ENCODE measurements at places on chromosomes 13 and 19.

DNA sequence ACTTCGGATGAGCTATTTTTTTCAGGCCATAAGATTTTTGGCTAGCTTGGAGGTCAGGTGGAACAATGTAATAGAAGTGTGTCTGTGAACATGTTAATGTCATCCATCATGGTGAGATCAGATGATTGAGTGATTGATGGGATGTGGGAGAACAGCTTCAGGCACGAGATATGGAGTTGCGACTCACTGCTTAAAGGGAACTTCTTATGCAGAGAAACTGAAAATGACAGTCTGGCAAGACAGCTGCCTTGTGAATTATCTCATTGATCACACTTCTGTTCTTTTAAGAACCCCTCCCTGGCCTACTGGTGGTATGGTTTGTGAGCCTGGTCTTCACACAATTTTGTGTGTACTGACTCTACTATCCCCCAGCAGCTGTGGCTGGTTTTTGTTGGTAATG, 96.0 kb downstream of the OLFM4 start:
- no peak for DNase-seq

- DNase-seq = no peak
Measured at GRCh38 chr13:102587916-102588315, 8.9 kb upstream of the TPP2 start.

DNA sequence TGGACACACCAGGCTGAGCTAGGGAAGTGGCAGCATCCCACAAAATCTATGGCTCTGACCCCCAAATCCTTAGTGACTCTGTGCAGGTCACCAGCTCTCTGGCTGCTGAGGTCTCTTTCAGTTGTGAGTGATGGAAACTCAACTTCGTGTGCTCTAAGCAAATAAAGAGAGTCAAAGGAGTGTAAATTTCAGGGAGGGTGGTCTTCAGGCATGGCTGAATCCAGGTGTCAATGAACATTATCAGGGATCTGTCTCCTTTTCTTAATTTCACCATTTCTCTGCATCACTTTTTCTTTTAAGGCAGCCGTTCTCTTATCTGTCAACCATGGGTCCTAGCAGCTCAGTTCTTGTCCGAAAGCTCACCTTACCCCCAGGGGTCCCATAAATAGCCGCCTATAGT, 6.2 kb downstream of the CYP4F12 start:
- DNase-seq = no peak

DNA sequence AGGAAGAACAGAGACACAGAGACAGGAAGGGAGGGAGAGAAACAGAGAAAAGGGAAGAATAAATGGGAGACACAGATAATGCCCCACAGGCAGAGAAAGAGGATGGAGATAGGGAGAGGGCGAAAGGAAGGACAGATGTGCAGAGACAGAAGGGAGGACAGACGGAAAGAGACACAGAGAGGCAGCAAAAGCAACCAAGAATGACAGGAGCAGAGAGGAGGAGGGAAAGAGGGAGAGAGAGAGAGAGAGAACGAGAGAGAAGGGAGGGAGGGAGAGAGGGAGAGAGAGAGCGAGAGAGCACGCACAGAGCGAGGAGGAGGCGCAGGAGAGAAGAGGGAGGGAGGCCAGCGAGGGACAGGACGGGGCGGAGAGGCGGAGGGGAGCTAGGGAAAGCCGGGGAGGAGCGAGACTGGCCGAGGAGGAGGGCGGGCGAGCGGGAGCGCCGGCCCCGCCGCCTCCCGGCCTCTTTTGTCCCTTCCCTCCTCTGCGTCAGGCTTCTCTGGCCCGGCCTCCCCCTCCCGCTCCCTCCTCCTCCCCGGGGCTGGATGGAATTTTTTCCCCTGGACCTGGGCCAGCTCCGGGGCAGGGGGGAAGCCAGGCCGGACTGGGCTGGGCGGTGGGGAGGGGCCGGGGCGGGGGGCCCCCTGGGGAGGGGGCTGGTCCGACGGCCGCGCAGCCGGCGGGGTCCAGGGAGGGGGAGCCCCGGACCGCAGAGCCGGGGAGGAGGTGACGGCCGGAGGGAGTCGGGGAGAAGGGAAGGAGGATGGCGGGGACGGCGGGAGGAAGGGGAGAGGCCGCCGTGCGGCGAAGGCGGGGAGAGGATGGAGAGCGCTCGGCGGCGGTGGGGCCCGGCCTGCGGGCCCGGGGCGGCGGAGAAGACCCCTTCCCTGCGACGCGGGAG, 4.2 kb upstream of the SPACA6 start:
- DNase-seq = peak; percentile 97

DNA sequence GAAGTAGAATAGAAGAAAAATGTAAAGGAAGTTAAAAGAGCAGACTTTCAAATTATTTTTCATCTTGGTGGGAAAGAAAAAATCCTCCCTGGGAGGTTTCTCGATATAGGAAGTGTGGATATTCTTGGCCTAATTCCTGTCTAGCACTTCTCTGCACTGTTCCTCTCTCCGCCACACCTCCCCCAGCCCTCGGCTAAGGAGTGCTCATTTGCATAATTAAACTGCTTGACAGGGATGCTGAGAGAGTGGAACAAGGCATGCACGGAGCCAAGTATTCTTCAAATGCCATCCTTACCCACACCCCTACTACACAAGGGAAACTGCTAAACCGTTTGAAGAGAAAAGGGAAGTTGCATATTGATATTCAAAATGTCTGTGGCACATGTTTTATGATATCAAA, 511.0 kb upstream of the HTR2A start:
- no peak for DNase-seq

GRCh38 chr13:25214491-25215252, 42.6 kb upstream of the AMER2 start:
- no peak for DNase-seq

DNA sequence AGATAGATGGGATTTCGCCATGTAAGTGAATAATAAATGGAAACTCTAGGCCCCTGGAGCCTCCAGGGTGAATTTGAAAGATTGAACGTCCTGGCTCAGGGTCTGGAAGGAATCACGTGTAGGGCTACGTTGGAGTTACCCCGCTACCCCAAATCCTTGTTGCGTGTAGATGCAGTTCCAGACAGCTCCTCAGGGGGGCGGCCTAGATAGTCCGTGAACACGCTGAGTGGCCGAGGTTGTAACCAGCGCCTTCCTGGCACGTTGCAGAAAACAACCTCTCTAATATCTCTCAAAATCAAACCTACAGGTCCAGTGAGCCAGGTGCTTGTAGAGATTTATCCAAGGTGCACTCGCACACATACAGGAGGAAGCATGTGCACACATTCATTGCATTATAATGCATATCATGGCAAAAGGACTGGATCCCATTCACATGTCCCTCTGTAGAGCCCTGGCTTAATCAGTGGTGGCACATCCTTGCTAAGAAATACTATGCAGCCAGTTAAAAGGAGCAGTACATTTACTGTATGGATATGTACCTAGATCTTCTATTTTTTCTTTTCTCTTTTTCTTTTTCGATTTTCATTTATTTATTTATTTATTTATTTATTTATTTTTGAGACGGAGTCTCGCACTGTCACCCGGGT, 2.5 kb upstream of the KEAP1 start:
- peak; percentile 82 for DNase-seq

DNA sequence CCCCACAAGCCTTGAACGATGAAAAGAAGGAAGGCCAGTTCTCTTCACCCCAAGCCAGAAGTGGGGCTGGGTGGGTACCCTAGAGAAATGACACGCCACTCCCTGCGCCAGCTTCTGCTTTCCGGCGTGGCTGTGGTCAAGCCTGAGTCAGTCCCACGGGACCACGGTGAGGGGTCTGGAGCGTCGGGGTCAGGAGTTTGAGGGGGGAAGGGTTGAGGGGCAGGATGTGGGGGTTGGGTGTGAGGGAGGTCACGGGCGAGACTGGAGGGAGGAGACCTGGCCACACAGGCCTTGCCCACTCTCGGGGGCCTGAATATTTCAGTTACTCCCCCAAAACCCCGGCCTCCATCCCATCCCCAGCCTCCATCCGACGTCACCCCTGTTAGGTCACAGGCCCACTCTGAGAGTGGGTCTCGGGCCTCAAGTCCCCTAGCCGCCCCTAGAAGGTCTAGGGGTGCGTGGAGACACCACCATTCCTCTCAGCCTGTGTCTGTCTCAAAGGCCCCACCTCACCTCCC, 500 bp upstream of the IFI30 start:
- DNase-seq = no peak

DNA sequence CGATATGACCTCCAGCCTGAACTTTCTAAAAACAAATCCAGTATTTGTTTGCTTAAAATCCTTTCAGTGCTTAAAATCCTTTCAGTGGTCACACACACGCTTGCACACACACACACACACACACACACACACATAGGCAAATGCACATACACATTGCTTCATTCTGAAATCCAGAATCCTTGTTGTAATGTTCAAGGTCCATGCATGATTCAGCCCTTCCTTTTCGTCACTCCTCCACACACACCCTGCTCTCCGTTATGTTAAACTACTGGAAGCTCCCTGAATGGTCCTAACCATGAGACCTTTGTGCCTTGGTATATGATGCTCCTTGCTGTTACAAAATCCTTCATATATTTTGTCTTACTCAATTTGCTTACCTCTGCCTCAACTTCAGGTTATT, 44.9 kb downstream of the SERTM1 start:
- no peak for DNase-seq

GRCh38 chr13:38452656-38453055, 103.0 kb downstream of the UFM1 start:
- DNase-seq = no peak

DNA sequence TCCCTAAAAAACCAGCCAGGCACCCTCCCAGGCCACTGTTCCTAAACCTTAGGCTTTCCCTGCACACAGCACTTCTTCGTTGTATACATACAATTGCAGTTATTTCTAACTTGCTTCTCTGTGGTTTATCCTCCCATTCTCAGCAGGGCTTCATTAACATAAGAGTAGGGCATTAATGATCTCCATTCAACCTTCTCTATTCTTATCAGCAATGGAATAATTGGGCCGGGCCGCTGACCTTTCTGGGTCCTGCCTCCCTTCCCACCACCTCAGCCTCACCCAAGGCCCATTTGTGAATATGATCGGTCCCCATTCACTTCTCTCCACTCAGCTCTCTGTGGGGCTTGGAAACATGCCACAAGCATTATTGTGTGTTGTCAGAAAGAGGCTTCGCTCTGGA, 184.2 kb downstream of the SUCLA2 start:
- no peak for DNase-seq

GRCh38 chr19:17554968-17555479, 425 bp upstream of the COLGALT1 start:
- DNase-seq = no peak

- DNase-seq = no peak
Measured at GRCh38 chr19:15421721-15422260, 3.0 kb upstream of the AKAP8L start.

DNA sequence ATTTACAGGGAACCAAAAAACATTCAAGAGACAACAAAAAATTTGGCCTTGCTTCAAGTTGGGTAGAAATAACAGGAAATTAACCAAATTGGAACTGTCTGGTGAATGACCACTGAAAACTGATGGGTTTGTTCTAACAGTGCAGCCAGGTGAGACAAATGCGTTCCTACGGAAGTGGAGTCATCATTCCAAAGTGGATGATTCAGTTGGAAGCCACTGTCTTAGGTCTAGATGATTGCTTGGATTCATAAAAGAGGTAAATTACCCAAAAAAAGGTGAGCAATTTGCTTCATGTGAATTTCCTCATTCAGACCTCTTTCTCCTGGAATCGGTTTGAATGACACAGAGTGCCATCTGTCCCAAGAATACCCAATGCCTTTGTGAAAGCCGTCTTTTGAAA, 87.1 kb upstream of the IPO5 start:
- DNase-seq = no peak

DNA sequence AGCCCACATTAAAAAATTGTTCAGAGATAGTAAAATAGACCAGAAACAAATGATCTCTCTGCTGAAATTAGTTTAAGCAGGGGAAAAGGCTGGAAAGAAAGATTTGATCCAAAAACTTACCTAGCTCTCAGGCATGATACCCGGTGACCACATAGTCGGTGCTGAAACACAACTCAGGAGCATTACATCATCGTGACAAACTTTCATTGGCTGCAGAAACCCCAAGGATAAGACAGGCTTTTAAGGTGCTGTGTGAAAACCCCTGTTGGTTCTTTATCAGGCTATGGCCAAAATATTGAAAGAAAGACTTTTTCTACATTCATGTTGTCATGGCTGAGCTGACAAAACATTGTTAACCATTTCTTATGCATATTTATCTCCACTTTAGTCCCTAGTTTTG, 171.7 kb upstream of the KLF12 start:
- no peak for DNase-seq

DNA sequence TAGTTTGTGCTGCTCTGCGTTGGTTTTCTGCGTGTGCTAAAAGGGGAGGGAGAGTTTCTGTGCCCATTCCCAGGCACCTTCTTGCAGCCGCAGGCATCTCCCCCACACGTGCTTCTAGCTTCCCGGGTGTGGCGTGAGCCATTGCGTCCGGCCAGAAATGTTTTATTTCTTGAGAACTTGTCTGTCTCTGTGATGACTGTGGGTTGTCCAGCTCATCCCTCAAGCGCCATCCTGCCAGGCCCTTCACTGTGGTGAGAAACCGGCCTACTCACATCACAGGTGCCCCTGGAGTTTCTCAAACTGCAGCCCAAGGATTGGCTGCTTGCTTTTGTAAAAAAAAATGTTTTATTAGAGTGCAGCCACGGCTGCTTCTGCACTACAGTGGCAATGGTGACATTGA, 24.2 kb downstream of the EPN1 start:
- no peak for DNase-seq

- DNase-seq = no peak
Measured at GRCh38 chr19:38207543-38207942, 16.5 kb downstream of the DPF1 start.

GRCh38 chr13:70616847-70617246, 508.6 kb upstream of the KLHL1 start:
- DNase-seq = no peak

GRCh38 chr19:8702350-8702749, 3.8 kb upstream of the ACTL9 start:
- no peak for DNase-seq

GRCh38 chr19:57096685-57097361, 23.0 kb upstream of the USP29 start:
- no peak for DNase-seq

GRCh38 chr13:78131811-78132210, 213.2 kb upstream of the EDNRB start:
- DNase-seq = no peak

- DNase-seq = no peak
Measured at GRCh38 chr13:96779691-96780090, 214.6 kb downstream of the OXGR1 start.

GRCh38 chr13:109158383-109158782, 529.0 kb downstream of the MYO16 start:
- DNase-seq = no peak
